ENCODE measurements at places on chromosomes 2 and 18. TPM values are rescaled to one million over a fixed set of nuclear protein-coding genes. Genes with fewer than 3 reads are reported as not detected.

GRCh38 chr18:3710712-3711301, 260.8 kb downstream of the TGIF1 start:
- DNase-seq, result peak; percentile 93

DNA sequence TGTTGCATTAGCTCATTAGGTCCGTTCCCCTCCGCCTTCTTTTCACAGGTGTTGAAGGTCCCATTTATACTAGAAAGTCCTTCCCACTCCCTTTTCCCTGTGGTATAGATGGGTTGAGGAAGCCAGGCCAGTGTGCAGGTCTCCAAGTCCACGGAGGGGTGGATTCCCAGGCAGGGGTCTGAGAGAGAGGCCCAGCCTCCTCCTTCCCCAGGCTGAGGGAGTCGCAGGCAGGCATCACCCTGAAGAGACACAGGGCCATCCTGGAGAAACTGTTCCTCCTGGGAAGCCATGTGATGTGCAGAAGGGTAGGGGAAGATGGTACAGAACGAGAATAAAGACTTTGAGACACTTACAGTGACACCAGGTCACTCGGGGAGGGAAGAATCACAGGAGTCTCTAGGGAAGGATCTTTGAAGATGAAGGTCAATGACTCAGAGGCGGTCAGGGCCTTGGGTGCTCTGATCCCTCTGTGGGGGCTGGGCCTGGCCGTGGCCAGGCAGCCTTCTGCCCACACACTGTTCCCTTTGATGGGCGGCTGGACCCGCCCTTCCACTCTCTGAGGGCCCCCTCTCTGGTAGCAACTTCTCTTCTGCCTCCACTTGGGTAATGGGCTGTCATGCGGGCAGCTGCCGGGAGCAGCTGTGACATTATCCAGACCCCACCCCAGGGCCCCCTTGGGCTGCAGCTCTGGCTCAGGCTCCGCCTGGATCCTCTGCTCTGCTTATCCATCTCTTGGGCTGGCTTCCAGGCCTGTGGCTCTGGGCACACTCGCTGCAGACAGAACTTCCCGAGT, 45.1 kb downstream of the RHOB start:
- no peak for DNase-seq

- DNase-seq, result no peak
Measured at GRCh38 chr2:239286901-239287300, 113.9 kb downstream of the HDAC4 start.

GRCh38 chr18:10038268-10038667, 124.5 kb downstream of the VAPA start:
- DNase-seq, result no peak

GRCh38 chr2:136331226-136331625, 213.3 kb upstream of the CXCR4 start:
- no peak for DNase-seq

DNA sequence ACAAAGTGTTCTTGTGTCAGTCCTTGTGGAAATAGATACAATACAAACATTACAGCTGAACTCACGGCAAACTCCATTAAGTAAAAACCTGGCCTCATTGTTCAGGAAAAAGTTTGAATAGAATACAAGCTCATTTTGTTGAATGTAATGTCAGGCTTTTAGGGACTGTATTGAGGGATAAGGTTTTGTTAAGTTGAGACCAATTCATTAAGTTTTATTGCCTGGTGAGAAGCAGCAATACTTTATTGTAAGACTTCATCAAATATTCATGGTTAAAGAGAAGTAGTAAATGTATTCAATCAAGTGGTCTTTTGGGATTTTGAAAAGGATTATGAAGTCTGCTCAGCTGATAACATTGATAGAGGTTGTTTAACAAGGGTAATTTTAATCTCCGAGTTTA, 35.4 kb upstream of the METAP1D start:
- DNase-seq, result no peak

GRCh38 chr18:62875323-62875722, 160.0 kb downstream of the PHLPP1 start:
- no peak for DNase-seq

DNA sequence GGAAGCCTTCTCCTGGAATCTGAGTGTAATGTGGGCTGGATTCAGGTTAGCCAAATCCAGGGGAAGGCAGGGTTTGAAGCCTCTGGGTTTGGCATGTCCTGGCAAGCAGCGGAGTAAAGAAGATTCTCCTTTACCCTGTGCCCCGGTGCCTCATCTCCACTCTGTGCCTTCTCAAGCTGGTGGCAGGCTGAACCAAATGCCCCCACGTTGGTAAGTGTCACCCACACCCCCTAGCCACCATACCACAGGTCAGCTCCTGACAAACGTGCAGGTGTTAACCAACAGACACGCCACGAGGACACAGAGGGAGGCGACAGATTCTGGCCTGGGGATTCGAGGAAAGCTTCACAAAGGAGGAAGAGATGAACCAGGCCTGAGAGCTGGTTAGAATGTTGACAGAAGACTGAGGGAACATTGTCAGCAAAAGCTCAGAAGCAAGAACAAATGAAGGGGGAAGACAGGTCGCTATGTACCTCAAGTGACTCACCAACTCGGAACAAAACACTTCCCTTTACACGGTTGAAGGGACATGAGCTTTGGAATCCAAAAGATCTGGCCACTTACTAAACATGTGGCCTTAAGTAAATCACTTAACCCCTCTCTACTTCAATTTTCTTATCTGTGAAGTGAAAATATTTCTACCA, 85.2 kb upstream of the LCLAT1 start:
- DNase-seq, result peak; percentile 98

DNA sequence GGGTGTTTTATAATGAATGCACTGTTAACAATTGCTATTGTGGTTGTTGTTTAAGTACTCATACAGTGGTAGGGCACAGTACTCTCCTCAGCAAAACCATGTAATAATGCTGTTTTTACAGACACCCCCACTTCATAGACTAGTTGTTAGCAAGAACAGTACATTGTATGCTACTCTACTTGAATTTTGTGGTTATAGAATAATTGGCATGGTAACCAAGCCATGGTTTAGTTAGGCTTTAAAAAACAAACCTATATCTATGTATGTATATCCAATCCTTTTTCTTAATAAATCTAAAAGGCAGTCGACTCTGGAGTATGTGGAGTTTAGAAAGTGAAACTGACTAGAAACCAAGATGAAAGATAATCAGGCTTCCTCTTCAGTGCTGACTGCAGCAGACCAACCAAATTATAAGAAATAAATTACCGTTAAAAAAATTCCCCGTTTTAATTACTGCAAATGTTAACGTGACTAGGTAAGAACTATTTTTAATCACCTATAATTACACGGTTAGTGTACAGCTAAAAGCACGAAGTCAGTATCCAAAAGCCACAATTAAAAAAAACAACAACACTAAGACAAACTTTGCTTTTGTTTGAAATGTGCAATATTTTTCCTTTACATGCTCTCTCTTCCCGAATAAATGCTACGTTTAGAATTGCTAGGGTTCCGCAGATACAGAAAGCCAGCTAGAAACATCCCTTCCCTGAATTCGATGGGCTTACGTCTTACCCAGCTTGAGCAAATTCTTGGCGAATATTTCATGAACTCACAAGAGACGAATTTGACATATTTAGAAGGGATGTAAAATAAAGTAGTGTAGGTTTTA, 113.3 kb upstream of the SERTAD2 start:
- DNase-seq, result peak; percentile 42

DNA sequence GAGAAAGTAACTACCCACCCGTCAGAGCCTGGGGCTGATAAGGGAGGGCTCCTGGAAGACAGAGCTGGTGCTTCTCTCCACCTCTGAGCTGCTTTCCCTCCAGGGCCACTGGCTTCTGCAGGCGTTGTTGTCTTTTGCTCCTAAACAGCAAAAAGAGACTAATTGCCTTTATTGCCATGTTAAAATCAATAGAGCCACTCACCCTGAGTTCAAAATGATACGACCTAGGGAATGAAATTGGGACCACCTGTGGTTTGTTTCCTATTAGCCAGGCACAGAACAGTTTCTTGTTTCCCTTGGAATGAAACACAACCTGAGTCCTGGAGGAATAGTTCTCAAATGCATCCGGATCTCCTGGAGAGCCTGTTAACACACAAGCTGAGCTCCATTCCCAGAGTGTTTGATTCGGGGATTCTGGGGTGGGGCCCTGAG, 45.8 kb downstream of the TCF7L1 start:
- no peak for DNase-seq

DNA sequence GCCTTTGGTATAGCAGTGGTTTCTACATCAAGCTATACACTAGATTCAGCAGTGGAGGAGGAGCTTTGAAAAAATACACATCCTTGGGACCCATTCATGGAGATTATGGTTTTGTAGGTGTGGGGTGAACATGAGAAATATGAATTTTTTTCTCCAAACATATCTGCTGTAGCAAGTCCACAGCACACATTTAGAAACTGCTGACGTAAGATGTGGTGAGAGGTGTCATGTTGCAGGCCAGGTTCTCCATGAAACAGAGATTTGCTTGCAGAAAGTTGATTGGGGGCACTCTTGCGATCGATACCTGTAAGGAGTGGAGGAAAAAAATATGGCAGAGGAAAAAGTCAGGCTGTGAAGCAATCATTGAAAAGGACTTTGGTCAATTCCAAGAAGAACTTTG, 67.9 kb downstream of the FASTKD2 start:
- no peak for DNase-seq

- no peak for DNase-seq
Measured at GRCh38 chr2:30193104-30193681, 38.1 kb upstream of the LBH start.

- no peak for DNase-seq
Measured at GRCh38 chr18:35334821-35335220, 9.4 kb downstream of the ZNF24 start.

DNA sequence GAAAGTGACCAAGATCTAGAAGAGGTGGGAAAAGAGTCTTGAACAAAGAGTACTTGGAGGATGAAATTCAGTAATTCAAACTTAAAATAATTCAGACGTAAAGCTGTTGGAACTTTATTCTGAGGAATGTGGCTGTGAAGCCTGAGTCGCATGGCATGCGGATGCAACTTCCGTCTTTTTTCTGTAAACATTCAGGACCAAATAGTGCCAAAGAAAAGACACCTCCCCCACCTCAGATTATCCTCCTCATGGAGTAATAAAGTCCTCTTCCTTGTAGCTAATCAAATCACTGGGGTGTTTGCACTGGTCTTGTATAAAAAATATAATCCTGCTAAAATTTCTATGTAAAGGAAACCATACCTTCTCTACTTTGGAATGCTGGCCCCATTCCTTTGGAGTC, 790.4 kb downstream of the TSN start:
- DNase-seq, result no peak

- DNase-seq, result no peak
Measured at GRCh38 chr2:166197446-166197845, 69.6 kb upstream of the SCN1A start.

DNA sequence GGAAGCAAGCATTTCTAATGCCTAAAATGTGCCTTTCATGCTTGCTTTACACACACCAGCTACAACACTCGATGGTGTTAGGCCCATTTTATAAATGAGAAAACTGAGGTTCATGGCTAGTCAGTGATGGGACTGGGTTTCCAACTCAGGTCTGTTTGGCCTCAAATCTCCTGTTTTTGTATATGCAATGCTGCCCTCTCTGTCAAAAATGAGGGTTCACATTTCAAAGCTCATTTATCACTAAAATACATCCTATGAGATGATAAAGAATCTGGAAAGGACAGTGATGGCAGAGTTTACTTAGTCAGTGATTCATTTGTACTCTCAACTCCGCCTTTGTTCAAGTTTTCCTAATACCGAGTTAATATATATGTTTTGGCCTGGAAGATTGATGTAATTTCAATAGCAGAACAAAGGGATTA, 92.3 kb downstream of the KCTD1 start:
- no peak for DNase-seq

GRCh38 chr18:5984245-5984644, 88.9 kb upstream of the TMEM200C start:
- DNase-seq, result no peak

- peak; percentile 74 for DNase-seq
Measured at GRCh38 chr18:58231930-58232329, 187.9 kb downstream of the NEDD4L start.

The SIX3 gene
- not detected for total RNA-seq

The GKN2 gene
- not detected for total RNA-seq

The MROH2A gene
- 0.15 TPM for total RNA-seq

The IL36B gene
- not detected for total RNA-seq

The IHH gene
- total RNA-seq, result not detected

The PARD6G gene
- 1.5 TPM for total RNA-seq

The NETO1 gene
- 4.9 TPM for total RNA-seq

The PJVK gene
- total RNA-seq, result 3.3 TPM

The GALNT5 gene
- 10.1 TPM for total RNA-seq

The KATNAL2 gene
- total RNA-seq, result 10.3 TPM

The NDUFV2 gene
- total RNA-seq, result 133 TPM

The REG3A gene
- total RNA-seq, result not detected

The FAP gene
- total RNA-seq, result 0.15 TPM
